ENCODE measurements at places on chromosomes 7 and 10.

GRCh38 chr7:99562114-99562784 is 3.8 kb downstream of the ZNF655 start:
- DNase-seq = no peak

DNA sequence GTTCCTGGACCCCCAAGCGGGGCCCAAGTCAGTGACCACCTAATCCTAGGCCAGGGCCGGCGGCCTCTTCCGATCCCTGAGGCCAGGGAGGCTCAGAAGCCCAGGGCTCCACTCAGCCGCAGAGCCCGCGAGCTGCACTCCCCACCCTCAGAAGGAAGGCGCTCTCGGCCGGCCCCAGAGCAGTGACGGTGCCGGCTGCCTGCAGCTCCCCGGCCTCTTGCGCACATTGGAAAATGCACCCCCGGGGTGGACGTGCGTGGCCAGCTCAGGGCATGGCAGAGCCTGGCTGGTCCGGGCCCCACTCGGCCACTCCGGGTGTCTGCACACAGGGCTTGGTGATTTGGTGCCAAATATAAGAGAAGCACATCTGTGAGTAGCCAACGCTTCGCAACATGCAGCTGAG is 269.1 kb downstream of the PTPRN2 start:
- no peak for DNase-seq

DNA sequence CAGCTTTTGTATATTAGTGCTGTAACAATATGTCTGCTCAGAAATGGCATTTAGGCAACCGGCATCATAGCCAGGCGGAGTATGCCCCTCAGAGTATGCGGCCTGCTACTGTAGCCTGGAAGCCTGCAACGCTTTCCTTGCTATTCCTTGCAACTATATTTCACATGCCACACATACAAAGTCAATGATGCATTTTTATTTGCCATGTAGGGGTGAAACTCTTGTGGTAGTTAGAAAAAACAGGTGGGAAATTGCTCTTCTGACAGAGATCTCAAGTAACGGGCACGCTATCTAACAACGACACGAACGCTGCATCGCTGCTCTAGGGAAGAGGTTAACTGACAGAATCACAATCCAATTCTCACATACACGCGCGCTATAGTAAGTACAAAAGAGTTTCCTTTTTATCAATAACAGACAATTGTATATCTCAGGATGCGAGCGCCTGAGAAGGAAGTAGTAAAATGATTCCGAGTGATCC is 5.9 kb downstream of the EBF3 start:
- no peak for DNase-seq

DNA sequence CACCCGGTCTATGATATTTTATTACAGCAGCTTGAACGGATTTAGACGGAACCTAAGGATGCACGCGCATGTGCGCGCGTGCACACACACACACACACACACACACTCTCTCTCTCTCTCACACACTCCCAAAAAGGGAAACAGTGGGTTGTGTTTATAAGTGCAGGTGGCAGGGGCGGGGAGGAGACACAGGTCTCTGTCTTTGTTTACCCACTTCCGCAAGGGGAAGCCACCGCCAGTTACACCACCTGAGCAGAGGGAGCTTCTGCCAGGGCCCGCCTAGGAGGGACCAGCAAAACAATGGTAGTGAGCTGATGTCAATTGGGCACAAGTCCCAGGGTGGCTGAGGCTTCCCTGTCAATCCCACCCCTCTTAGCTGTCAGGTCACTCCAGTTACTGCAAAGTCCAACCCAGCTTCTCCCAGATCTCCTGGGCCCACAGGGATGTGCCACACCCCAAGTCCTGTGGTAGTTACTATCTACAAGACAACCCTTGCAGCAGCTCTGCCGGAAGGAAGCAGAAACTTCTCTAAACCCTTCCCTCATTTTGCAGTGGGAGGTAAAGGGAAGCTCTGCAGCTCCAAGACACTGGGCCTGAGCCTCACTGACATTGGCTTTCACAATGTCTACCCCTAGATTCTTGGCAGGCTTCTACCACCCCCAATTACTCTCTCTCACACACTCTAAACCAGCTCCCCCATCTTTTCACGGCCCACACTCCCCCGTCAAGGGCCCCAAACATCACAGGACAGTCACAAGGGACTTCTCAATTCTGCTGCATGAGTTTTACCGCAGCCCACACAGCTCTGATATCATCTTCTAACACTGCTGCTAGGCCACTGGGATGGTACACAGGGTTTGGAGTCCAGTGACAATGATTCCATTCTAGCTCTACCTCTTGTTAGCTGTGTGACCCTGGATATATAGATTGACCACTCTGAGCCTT is 17.6 kb downstream of the ANXA11 start:
- DNase-seq = peak; percentile 58

DNA sequence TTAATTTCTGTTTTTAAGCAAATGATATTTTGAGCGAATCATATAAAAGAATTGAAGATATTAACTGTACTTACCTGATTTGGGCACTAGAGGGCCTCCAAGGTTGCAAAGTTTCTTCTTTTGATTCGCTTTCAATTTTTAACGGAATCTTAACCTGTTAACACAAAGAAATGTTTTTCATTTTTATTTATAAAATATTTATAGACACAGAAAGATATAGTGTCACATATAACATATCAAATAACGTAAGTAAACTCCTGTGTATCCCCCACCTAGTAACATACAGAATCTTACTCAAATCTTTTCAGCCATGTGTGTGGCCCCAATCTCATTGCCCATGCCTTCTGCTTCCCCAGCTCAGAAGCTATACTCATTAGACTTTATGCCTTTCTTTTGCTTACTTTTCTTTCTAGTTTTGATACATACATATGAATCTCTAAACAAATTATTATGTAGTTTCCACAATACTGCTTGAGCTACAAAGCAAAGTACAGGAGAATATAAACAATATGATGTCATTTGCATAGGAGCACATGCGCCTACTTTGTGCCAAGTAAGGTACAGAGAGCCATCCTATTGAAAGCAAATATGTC is 49.5 kb upstream of the ZPBP start:
- no peak for DNase-seq

DNA sequence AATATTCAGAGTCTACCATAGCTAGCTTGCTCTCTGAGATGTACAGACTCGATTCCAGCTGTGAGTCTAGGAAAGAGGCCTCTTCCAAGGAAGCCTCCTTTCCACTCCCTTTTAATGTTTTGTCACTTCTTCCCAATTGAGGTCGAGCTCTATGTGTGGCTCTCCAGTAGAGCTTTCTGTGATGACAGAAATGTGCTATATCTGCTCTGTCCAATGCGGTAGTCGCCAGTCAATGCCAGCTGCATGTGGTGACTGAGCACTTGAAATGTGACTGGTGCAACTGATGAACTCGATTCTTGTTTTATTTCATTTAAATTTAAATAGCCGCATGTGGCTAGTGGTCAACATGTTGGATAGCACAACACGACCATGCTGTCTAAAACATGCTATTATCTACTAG is 387.0 kb upstream of the NRP1 start:
- DNase-seq = no peak

DNA sequence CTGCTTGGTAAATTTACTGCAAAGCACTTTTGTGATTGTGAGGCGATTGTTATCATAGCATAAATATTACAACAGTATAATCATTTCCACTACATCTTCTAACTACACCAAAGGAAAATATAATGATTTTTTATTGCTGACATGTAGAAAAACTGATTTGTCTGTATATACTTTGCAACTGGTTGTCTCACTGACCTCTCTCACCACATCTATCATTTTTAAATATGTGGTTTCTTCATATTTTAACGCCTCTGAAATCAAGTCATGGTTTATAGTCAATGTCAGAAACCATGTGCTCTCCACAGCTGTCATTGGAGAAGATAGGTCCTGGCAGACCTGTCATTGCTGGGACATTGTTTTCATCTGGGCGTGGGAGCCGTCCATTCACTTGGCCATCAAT is 315.4 kb upstream of the KLF6 start:
- DNase-seq = no peak

DNA sequence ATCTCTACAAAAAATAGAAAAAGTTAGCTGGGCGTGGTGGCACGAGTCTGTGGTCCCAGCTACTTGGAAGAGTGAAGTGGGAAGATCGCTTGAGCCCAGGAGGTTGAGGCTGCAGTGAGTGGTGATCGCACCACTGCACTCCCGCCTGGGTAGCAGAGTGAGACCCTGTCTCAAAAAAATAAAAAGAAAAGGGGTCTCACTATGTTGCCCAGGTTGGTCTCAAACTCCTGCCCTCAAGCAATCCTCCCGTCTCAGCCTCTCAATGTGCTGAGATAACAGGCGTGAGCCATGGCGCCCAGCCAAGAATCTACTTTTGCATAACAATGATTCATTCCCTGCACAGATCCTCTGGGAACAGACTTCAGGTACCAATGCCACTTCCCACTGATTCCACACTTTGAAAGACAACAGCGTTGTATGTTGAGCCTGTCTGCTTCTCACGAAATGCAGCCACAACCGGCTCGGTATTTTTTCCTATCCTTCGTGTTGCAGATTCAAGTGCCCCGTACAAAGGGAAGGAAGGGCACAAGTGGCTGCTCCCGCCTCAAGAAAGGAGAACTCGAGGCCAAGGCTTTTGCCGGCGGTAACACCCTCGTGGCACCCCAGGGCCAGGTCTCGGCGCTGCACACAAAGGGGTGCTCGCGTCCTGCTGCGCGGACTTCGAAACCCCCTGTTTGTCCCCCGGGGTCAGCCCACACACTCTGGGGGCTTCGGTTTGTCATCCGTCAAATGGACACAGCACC is 745 bp downstream of the DAGLB start:
- no peak for DNase-seq

GRCh38 chr10:100985336-100985735 is 2.0 kb downstream of the MRPL43 start:
- no peak for DNase-seq

- peak; percentile 67 for DNase-seq
Measured at GRCh38 chr10:110226926-110227641, 19.7 kb downstream of the MXI1 start.

DNA sequence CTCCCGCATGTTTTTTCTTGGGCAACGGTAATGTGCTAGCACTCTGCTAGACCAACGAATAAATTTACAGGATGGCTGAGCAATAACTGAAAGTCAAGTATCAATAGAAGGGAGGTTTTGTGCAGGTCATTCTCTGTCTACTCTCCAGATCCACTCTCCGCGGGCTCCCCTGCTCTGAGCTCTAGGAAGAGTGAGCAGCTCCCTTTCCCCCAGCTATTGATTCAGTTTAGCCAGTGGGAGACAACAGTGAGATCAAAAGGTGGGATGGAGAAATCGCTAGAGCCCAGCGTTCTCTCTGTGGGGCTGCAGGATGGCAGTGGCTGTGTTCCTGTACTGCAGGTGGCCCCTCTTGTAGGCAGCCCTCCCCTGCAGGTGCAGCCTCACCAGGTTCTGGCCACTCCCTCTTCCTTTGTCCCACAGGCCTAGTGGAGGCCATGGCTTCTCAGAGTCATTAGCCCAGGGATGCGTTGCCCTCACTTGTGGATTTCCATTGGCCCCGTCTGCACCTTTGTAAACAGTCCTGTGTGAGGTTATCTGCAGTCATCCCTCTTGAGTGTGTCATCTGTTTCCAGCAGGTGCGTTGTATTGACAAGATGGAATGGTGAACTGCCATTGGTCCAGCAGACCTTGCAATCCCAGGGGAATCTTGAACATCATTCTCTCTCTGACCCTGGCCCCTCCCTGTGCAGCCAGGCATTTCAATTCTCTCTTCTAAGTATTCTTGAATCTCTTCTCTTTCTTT is 11.1 kb downstream of the MSRB2 start:
- DNase-seq = no peak

DNA sequence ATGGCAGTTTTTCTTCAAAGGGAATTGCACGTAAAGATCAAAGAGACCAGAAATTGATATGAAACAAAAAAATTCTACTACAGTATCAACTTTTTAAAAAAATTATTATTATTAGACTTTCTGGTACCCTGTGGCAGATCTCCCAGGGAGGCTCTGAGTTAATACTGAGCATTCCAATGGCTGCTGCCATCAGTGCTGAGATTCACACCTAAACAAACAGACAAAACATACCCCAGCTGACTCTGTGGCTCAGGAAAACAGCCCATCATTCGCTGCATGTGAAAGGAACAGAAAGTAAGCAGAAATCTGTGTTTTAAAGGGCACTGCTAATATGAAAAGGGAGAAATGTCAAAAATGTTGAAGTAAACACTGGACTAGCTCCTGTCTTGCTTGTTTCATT is 118.4 kb downstream of the GRM3 start:
- no peak for DNase-seq

- no peak for DNase-seq
Measured at GRCh38 chr10:1242975-1243374, 186.8 kb downstream of the WDR37 start.

DNA sequence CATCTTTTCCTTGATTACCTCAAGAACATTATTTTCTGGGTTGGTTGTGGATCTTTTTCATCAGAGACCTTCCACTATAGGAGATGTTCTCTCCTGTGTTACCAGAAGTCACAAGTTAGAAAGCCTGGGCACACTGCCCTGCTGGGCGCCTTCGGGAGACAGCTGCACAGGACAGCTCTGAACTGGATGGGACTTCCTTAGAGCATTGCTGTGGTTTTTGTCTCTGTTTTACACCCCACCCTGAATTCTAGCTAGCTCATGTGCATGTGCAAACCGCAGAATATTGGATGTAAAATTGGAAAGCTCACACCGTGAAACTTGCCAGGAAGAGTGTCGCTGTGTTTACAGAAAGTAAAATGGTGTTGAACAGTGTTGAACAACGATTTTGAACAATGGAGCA is 54.4 kb upstream of the SEC61G start:
- no peak for DNase-seq

DNA sequence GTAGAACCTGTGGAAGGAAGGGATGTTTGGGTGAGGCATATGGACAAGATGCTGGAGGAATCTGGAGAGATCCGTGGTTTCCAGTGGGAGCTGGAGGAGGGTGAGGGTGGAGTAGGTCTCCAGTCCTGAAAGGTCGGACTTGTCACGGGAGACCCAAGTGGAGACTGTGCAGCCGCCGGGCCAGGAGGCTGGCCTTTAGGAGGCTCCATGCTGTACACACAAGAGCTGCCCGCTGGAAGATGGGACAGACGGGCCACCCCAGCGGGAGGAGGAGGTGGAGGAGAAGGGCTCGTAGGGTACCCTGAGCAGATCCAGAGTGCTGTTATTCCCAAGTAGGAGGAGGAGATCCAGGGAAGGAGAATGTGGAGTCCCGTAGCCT is 106.7 kb downstream of the NKX6-2 start:
- no peak for DNase-seq

- no peak for DNase-seq
Measured at GRCh38 chr10:76915316-76915715, 722.3 kb downstream of the KCNMA1 start.

- DNase-seq = no peak
Measured at GRCh38 chr7:114392686-114393085, 21.9 kb upstream of the FOXP2 start.

- DNase-seq = no peak
Measured at GRCh38 chr7:17620566-17620965, 319.7 kb downstream of the SNX13 start.

Data from stimulated activated CD4-positive, alpha-beta T cell treated with anti-CD3 and anti-CD28 coated beads, TNF-alpha, amount 100 ng/mL, for 1 hour (primary cell).